ENCODE measurements at places on chromosomes 7 and 10.

- no peak for DNase-seq
Observed at GRCh38 chr10:30786131-30786530, 156.6 kb upstream of the LYZL2 start.

DNA sequence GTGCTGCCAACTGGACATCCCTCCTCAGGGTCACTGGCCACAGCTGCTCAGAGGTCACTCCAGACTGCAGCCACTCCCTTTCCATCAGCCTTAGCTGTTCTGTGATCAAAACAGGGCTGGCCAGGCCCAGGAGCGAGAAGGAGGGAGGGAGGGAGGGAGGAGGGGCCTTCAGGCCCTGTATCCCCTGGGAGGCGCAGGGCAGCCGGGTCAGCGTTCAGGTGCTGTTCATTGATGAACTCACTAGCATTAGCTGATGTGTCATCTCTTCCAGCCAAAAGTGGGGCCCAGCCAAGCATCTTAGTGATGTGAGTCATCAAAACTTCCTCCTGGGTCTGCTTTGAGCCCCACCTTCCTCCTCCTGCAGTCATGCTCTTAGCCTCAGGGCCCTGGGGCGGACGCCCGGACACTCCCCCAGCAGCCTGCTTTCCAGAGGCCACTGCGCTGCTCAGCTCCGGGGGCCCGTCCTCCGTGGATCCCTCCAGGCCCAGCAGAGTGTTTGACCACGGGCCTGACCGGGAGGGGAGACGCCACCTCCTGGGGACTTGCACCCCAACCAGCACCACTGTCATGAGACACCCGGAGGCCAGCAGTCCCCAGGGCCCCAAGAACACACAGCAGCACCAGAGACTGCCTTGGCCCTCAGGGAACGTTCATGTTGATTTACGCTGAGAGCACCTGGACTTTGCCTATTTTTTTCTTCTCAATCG, 149.2 kb downstream of the PRKAG2 start:
- DNase-seq = no peak

- DNase-seq = no peak
Observed at GRCh38 chr10:101304316-101304715, 49.6 kb upstream of the BTRC start.

GRCh38 chr10:58087896-58088295, 179.8 kb downstream of the IPMK start:
- DNase-seq = no peak

- DNase-seq = no peak
Observed at GRCh38 chr10:29635711-29636144, 957 bp upstream of the SVIL start.

GRCh38 chr10:100157156-100157555, 28.7 kb downstream of the ERLIN1 start:
- DNase-seq = no peak

- no peak for DNase-seq
Observed at GRCh38 chr7:102427019-102427405, 6.4 kb upstream of the ORAI2 start.

DNA sequence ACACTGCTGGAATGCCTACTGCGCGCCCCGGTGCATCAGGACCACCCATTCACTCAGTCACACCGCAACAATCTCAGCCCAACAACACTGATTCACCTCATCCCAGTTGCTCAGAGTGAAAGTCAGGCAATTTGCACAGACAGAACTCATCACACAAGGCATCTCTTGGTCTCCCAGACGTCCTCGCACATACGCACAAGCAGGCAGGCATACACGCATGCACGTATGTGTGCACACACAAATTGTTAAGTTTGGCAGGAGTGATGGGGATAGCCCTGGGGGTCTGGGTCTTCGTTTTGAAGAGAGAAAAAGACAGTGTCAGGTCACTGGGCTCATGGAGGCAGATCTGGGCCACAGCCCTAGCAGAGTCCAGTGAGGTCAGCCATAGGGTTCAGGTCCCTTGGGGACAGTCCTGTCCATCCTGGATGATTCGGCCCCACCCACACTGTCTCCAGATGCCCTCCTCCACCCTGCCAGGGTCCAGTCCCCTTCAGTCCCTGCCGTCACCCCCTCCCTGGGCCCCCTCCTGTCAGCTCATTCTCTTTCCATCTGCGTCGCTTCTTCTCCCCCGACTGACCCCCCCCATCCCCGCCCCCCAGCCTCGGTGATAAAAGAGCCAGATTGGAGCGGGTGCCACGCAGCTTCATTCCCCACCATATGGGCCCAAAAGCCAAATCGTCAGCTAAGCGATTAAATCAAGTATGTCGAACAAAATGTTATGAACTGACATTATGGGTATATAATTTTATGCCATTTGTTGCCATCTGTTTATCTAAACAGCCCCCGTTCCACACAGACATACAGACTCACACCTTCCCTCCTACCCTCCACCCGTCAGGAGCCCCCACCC, 48.5 kb upstream of the SLF2 start:
- no peak for DNase-seq

GRCh38 chr10:98365406-98366061, 49.4 kb downstream of the PYROXD2 start:
- no peak for DNase-seq

DNA sequence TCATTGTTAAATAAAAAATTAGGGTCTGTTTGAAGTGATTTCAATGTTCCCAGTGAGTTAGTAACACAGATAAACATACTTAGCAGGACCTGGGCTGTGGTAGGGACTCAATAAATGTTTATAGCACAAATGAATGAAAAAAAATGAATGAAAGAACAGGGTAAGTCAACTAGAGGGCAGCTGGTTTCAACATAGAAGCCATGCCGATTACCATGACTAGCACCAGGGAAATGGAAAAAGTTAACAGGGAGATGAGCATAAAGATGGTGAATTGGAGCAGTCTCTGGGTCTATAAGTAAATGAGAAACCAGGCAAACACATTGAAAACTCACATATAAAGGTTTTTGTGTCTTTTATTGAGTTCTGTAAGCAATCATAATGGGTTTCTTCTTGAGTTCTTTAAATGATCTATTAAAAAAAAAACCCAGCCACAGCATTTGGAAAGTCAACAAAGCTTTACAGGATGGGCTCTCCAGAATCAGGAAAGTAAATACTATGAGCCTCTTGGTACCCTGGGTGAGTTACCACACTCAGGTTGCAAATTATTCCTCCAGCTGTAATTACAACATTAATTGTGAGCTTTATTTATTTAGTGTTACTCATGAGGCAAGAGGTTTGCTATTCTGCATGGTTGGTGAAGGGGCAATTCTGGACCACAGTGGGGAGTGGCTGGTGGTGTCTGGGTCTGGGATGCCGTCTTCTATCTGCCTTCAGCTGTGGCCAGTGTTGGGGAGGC, 46.1 kb upstream of the MTPN start:
- no peak for DNase-seq

DNA sequence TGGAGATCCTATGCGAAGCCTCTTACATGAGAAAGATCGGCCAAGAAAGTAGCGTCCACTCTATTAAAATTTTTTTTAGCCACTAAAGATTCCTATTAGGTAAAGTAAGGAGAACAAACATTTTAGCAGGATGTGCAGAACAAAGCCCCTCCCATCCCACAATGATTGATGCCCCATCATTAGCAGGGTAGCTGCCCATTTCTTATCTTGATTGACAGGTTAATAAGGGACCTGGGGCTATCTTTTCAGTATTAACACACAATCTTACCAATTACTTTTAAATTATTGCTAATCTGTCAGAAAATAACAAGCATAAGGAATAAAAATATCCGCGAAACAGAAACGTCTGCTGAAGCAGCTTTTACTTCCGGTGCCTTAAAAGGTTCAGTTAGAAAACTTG, 5.1 kb downstream of the FZD8 start:
- no peak for DNase-seq

- DNase-seq = no peak
Observed at GRCh38 chr7:111140091-111140865, 49.4 kb downstream of the LRRN3 start.

DNA sequence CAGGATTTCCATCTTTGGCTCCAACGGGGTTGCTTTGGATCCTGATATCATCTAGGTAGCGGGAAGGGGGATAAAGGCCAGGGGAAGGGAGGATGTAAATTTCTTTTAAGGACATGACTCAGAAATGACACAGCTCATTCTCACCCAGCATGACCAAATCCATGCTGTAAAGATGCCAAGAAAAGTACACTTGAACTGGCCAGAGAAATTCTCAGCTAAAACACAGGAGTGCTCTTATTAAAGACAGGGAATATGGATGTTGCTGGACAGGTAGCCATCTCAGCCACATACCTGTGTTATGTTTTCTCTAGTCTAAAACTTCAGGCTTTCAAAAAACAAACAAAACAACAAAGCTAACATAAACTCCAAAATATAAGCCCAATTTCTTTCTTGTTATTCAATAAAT, 68.3 kb downstream of the NAMPT start:
- DNase-seq = peak; percentile 58

DNA sequence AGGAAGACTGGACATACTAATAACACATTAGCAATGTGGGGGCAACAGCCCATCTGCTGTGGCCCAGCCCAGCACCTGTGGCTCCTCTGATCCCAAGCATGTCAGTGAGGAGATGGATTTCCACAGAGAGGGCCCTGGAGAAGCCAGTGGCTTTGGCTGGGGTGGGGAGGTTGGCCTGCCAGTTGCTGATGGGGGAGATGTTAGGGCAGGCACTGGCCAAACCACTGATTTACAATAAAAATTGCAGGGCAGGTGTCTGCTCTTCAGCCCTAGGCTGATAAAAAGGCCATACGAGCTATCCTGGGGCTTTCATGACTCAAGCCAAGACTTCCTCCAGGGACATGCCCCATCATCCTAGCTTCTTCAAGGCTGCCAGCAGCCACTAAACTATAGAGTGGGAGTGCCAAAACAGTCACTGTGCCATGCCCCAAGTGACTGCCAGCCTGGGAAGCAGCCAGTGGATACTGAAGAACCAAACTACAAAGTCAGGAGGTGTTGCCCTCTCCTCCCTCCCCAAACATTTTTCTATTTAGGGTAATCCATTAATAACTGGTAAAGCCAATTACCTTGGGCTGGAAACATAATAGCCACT, 37.8 kb downstream of the DPCD start:
- DNase-seq = no peak

DNA sequence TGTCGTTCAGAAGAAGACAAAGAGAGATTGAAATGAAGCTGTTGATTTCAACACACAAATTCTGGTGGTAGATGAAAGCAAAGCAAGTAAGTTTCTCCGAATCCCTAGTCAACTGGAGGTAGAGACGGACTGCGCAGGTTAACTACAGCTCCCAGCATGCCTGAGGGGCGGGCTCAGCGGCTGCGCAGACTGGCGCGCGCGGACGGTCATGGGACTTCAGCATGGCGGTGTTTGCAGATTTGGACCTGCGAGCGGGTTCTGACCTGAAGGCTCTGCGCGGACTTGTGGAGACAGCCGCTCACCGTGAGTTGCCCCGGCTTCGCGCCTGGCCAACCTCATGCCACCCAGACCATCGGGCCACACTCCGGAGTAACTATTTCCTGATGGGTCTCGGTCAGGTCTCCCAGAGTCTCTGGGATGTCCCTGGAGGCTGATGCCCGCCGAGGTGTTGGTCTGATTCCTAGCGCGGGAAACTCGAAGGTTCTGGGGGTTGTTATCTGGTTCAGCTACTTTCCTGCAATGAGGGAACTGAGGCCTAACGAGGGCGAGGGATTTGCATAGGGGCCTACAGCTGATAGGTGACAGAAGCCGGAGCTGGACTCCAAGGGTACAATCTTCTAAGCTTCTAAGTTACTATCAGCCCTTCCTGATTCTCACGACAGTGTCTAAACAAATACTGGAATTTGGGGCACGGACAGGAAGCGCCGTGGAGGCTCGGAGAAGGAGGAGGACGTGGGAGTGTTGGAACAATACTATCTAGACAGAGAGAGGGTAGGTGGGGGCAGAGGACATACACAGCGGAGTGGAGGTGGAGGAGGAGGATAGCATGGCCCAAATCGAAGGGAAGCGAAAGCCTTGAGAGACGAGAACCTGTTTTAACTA, at the start of gene RPP30:
Gene RPP30 (plus strand): TSS at position 209 of the 882 bp plus-strand sequence. CDS start 13 bp downstream, at position 222.
- peak; percentile 92 for DNase-seq

- peak; percentile 84 for DNase-seq
Observed at GRCh38 chr10:126062131-126063032, 166.0 kb downstream of the FANK1 start.

DNA sequence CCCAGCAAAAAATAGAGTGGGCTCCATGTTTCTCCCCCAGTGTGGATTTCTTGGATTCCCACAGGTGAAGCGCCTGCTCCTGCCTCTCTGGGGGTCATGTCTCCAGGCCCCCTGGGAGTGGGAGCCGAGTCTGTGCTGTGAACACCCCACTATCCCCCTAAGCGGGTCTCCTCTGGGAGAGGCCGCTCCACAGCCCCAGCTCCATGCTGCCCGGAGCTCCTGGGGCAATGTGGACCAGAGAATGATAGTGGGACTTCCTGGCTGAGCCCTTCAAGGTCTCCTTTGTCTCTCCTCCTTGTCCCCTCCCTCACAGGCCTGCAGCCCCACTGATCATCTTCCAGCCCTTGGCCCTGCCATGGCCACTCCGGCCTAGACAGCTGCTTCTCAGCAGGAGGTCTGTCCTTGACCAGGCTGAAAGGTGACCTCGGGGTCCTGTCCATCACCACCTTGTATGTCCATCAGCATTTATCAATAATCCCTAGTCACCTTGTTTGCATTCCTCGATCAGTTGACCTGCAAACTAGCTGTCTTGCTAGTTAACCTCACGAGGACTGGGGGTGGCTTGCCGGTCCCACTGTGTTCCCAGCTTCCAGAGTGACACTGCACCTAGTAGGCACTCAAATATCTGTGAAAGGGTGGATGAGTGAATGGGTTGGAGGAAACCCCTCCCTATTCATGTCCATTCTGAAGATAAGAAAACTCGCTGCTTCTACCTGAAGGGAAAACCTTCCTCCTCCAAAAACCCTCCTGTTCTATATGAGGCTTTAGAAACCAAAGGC, 776 bp upstream of the CALML3 start:
- no peak for DNase-seq

GRCh38 chr10:118596426-118597124, 1.1 kb upstream of the PRLHR start:
- no peak for DNase-seq

- no peak for DNase-seq
Observed at GRCh38 chr10:44651834-44652233, 259.3 kb upstream of the TMEM72 start.

- peak; percentile 5 for DNase-seq
Observed at GRCh38 chr7:24970676-24971075, 9.3 kb downstream of the OSBPL3 start.

Measured in OCI-M1 (cell line).